ENCODE measurements at places on chromosomes 12 and 14.
A peak's percentile ranks its signal among the peaks of the same experiment; 100 is the strongest.

DNA sequence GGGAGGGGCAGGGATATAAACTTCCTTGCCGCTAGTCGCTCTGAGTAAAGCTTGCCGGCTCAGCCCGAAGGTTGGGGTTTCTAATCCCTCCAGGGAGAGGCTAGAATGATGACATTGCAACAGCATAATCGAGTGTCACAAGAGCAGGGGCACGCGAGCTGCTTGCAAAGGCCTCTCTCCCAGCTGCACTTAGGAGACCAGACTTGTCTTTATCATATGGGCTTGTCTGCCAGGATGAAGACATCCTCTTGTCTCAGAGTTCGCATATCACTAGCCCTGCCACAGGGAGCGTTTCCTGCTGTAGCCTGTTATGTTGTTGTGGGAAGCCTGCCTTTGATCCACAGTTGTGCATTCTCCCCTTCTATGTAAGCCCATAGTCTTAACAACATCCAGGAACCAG lies 180.0 kb downstream of the ESR2 start:
- no peak for DNase-seq

DNA sequence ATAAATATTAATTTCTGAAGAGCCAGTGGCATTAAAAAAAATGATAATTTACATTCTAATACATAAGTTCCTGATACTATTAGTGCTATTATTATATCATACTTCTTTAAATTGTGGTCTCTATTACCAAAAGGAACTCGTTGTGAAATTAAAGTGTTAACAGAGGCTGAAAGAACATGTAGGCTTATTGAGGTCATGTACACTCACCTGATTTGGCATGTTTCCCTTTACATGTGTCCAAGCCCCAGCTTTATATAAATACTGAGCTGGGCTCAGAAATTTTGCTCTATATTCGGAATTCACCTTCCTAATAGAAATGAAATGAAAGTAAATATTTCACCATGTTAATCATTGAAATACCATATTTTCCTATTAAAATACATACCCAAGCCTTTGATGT lies 11.0 kb downstream of the MDM1 start:
- no peak for DNase-seq

DNA sequence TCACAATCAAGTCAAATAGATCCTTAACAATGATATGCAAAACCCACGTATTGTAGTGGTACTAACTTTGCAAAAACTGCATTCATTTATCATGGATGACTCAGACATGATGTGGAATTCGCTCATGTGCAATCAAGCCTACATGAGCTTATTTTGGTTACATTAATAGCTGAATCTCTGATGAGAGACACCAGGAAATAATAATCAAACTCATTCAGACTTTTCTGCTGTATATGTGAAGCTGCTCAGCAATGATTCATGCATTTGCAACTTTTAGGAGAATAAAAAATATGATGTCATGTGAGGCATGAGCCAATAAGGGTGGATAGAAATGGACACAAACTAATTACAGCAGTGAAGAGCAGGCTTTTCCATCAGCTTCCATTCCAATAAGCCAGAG lies 1075.8 kb upstream of the TMEM132C start:
- DNase-seq, result no peak

- peak; percentile 24 for DNase-seq
These were observed 80.7 kb downstream of the KDM2B start for GRCh38 chr12:121499929-121500793.

DNA sequence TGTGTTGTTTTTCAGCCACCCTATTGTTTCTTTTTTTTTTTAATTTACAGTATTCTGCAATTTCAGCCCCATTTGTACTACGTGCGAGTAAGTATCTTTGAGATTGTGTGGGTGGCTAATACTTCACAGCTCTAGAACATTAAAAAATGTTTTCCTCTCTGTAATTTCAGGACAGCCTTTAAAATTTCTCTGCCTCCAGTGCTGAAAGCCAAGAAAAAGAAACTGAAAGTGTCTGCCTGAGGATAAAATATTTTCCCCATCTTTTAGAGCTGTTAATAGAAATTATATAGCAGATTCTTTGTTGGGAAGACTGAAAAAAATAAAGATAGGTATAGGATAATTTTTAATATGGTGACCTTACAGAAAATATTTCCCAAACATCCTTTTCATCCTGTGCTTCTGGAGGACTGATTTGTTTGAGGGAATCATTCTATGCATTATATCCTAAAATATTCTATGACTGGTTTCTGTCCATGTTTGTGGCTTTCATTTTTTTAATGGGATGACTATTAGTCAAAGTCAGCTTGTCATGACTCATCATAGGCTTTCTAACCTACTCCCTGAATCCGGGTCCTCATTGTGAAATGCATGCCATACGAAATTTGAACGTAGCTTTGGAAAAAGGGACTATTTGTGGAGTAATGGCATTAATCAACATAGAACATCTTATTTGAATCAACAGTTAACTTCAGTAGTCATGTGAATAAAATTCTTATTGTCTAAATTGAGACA lies 10.8 kb upstream of the TCTN2 start:
- no peak for DNase-seq

GRCh38 chr14:35480119-35480769 lies 53.7 kb upstream of the INSM2 start:
- DNase-seq, result no peak

GRCh38 chr14:73943083-73943482 lies 6.8 kb downstream of the FAM161B start:
- DNase-seq, result no peak

Measured in SK-N-MC (cell line).